Stimulated activated CD8-positive, alpha-beta memory T cell treated with anti-CD3 and anti-CD28 coated beads, Interleukin-7, amount 100 ng/mL, for 48 hours (primary cell): ENCODE measurements at places on chromosomes 1 and 21.

- no peak for DNase-seq
Observed at GRCh38 chr21:33866826-33867225, 48.8 kb downstream of the ATP5PO start.

GRCh38 chr1:58406301-58407071 is 140.0 kb downstream of the OMA1 start:
- no peak for DNase-seq

GRCh38 chr21:37087188-37087587 is 14.1 kb downstream of the TTC3 start:
- no peak for DNase-seq

DNA sequence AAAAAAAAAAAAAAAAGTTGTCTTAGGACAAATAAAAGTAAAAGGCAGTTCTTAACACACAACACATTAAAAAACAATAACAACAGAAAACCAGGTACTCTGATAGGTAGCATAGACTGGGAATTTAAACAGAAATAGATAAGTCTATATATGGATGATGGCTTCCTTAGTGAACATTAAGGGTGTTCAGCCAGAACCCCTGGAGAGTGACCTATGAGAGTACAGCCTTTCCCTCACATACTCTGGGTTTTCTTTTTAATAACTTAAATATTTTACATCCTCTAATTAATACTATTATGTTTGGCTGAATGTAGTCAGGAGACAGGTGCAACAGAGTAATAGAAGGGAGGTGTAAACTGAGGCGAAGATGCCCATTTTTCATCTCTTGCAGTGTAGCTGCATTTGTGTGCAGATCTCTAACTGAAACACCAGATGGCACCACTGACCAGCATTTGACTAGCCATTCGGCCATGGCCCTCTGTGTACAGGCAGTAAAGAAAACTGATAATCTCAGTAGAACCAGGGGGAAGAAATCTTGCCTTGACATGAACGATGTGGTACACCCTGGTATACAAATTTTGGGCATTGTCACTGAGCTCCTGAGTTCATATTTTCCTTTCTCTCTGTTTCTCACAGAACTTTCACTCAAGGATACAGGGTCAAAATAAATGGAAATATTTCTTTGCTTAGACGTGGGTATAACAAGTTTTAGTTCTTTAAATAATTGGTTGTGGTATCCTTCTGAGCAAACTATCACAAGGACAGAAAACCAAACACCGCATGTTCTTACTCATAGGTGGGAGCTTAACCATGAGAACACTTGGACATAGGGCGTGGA is 7.6 kb downstream of the TTF2 start:
- DNase-seq: no peak

GRCh38 chr1:219086956-219087469 is 86.7 kb upstream of the LYPLAL1 start:
- no peak for DNase-seq

DNA sequence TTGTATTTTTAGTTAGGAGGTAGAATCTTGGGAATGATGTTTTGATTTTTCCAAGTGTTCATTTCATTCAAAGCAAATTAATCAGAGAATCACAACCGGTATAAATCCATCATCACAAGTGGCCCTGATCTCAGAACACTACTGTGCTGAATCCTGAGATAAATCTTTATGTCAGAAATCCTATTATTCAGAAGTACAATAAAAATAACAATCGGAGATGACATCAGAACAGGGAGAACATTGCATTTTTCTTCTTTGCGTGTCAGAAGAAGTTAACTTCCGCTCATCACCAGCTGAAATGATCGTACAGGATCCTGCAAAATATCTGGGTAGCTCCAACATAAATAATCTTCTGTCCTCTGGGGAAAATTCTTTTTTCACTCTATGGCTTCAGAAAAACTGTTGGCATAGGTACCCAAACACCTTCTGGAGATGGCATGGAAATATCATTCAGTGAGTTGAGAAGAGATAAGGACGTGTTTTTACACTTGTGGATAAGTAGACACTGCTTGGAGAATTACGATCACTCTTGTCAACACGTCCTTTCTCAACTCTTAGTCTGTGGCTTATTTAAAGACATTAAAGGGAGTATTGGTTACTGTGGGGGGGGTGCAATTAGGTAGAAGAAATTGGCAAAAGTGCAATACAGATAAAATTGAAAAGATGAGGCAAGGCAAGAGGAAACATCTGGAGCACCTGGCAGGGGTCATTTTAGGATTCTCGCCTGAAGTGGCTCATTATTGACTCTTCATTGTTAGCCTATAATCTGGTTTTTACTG is 46.9 kb upstream of the SMYD2 start:
- DNase-seq: no peak

DNA sequence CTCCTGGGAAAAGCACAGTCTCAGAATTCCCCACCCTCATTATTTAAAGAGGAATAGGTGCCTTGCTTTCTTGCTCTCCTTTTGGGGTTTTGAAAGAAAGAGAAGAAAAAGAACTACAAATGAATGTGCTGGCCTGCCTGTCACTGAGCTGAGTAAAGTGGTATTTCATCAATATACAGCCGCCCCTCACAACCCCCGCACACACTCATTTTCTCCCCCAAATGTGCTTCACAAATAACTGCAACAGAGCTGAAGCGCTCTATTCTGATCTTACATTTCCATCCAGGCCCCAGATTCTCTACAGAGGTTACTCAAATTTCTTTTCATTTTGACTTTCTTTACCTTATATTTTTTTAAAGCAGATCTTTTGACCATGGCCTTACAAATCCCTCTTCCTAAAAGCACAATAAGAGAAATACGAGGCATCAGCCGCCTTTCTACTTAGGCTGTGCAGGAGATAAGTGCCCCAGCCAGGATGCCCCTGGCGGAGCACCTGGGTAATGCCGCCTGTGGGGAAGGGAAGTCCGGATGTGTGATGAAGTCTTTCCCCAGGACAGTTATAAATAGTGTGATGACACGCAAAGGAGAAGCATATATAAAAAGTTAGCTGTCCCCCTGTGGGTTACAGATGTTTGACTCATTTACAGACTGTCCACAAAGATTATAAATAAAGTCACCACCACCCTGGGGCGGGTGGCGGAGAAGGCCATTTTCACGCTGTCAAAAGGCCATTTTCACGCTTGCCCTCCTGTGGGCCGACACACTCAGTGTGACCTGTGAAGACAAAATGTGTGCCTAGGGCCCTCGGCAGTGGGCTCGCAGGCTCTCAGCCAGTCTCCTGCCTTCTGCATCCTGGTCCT is 6.5 kb downstream of the KCNN3 start:
- no peak for DNase-seq

DNA sequence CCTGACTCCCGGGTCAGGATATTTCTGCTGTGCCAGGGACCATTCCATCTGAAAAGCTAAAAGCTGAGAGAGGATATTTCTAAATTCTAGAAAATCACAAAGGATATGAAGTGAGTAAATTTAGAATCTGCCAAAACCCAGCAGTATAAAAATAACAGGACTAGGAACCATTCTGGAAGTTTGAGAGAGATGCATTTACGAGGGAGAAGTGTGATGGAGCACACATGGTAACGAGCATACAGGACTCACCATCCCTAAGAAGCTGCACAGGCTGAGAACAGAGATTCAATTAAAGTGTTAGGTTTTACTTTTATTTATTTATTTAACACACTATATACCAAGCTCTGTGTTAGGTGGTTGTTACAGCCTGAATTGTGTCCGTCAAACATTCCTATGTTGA is 116.3 kb downstream of the GLUL start:
- DNase-seq: no peak

DNA sequence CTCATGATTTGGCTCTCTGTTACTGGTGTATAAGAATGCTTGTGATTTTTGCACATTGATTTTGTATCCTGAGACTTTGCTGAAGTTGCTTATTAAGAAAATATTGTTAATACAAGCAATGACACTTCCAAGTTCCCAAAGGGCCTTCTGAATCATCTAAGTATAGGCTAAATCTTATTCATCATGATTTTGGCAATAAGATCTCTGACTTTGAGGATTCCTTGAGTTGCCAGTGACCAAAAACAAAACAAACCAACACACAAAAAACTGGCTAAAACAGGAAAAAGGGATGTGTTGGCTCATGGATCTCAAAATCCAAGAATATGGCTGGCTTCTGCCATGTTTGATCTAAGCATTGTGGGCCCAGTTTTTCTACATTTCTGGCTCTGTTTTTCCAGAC is 163.4 kb downstream of the HHIPL2 start:
- DNase-seq: no peak

DNA sequence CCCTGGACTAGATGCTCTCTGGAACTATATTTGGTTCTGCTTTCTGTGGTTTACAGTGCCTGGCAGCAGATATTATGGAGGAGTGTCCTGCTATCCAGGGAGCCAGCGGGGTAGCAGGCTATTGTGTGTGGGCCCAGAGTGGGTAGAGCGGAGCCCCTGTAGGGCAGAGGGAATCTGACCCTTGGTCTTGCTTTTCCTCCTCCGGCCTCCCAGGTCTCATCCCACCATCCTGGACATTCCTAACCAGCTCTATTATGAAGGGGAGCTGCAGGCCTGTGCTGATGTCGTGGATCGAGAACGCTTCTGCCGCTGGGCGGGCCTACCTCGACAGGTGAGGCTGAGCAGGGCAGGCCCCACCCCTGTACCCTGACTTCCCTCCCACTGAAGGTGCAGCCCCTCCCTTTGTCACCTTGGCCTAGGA is 9.1 kb downstream of the RHOC start:
- DNase-seq: no peak

- no peak for DNase-seq
Observed at GRCh38 chr1:222301652-222302051, 246.3 kb downstream of the HHIPL2 start.

DNA sequence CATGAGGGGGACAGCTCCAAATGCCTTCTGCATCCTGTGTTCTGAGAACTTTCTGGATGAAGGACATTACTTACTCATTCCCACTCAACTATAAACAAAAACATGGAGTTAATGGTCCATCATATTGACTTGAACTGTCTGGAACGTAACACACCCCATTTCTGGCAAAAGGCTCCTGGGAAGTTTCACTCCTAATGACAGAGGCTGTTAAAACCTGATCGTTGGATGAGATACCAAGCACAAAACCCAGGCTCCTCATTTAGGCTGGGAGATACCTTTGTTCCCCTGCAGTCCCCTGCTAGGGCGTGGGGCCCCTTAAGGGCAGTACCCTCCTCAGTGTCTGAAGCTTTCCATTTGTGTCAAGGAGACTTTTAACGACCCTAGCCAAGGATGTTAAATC is 78.9 kb downstream of the RHOU start:
- DNase-seq: no peak
